A549 treated with RU486 at 1 μM for 4 hours (cell line): ENCODE measurements at places on chromosomes 11 and 22. TPM values are rescaled to one million over a fixed set of nuclear protein-coding genes. Genes with fewer than 3 reads are reported as not detected.

Gene CYP2D6
- total RNA-seq, result 0.13 to 0.69 TPM (median 0.54 TPM) in 5 replicates

Gene SLC15A3
- not detected in 5 replicates for total RNA-seq

Gene FLRT1
- total RNA-seq, result 0.05 to 0.07 TPM (median 0.06 TPM) in 3 of 5 replicates, not detected in the others

Gene STX5
- total RNA-seq, result 19.1 to 27.8 TPM (median 25.8 TPM) in 5 replicates

Gene NRGN
- 6.3 to 12.3 TPM (median 11.2 TPM) in 5 replicates for total RNA-seq

Gene CYB5R2
- total RNA-seq, result 4.3 to 5.3 TPM (median 4.9 TPM) in 5 replicates

Gene YPEL4
- total RNA-seq, result 0.32 to 0.39 TPM (median 0.34 TPM) in 5 replicates

Gene EHF
- total RNA-seq, result 0.20 to 0.67 TPM (median 0.53 TPM) in 5 replicates

Gene DGCR6L
- 29.0 to 45.2 TPM (median 42.3 TPM) in 5 replicates for total RNA-seq

Gene AMOTL1
- total RNA-seq, result 6.6 to 10.8 TPM (median 9.0 TPM) in 5 replicates

Gene CARS1
- 57.4 to 73.3 TPM (median 60.6 TPM) in 5 replicates for total RNA-seq

Gene GAL
- 12.6 to 22.8 TPM (median 19.1 TPM) in 5 replicates for total RNA-seq

Gene DGAT2
- total RNA-seq, result 1.7 to 3.2 TPM (median 2.3 TPM) in 5 replicates

Gene TRIOBP
- total RNA-seq, result 22.3 to 35.1 TPM (median 29.2 TPM) in 5 replicates

Gene CDC42BPG
- 0.95 to 1.9 TPM (median 1.5 TPM) in 5 replicates for total RNA-seq

Gene GRAP2
- total RNA-seq, result not detected in 5 replicates

Gene PVALB
- total RNA-seq, result not detected in 5 replicates

Gene C1QTNF4
- total RNA-seq, result 0.13 to 0.22 TPM in 2 of 5 replicates, not detected in the others

Gene DEUP1
- not detected in 5 replicates for total RNA-seq

Gene RGL4
- not detected in 5 replicates for total RNA-seq

Gene TYR
- not detected in 5 replicates for total RNA-seq

Gene GVQW3
- total RNA-seq, result 0.43 to 1.6 TPM (median 0.87 TPM) in 5 replicates

Gene MS4A6E
- total RNA-seq, result not detected in 5 replicates

Gene TRIM22
- total RNA-seq, result 0.39 to 1.9 TPM (median 0.85 TPM) in 5 replicates

Gene KCNJ1
- total RNA-seq, result not detected in 5 replicates

Gene LRRC4C
- total RNA-seq, result not detected in 5 replicates

Gene ABCG4
- total RNA-seq, result 0.18 to 0.37 TPM (median 0.21 TPM) in 5 replicates

Gene HSPB2
- not detected in 5 replicates for total RNA-seq

Gene P2RY2
- total RNA-seq, result 7.5 to 12.3 TPM (median 10.2 TPM) in 5 replicates

Gene CCDC81
- 0.09 to 0.43 TPM (median 0.29 TPM) in 5 replicates for total RNA-seq

Gene VPS37C
- total RNA-seq, result 16.1 to 20.5 TPM (median 18.6 TPM) in 5 replicates

Gene MPPED2
- not detected in 5 replicates for total RNA-seq

Gene NRIP3
- 0.83 to 1.4 TPM (median 0.98 TPM) in 5 replicates for total RNA-seq

Gene GRIA4
- total RNA-seq, result not detected in 5 replicates

Gene FAT3
- total RNA-seq, result 0.08 to 0.72 TPM (median 0.49 TPM) in 5 replicates

Gene DSCAML1
- total RNA-seq, result 0.13 to 0.31 TPM (median 0.22 TPM) in 5 replicates

Gene CUL5
- 4.0 to 9.8 TPM (median 9.2 TPM) in 5 replicates for total RNA-seq

Gene APLNR
- 0.03 to 0.13 TPM (median 0.09 TPM) in 4 of 5 replicates, not detected in the other for total RNA-seq

Gene VPREB1
- total RNA-seq, result not detected in 5 replicates

Gene PHLDA2
- total RNA-seq, result 98.6 to 158 TPM (median 143 TPM) in 5 replicates

Gene VPS26B
- 18.2 to 22.4 TPM (median 22.1 TPM) in 5 replicates for total RNA-seq

Gene TTLL1
- total RNA-seq, result 1.9 to 2.6 TPM (median 2.2 TPM) in 5 replicates

Gene P2RY6
- 5.9 to 13.3 TPM (median 10.8 TPM) in 5 replicates for total RNA-seq

Gene DERL3
- total RNA-seq, result 0.36 to 1.3 TPM (median 0.61 TPM) in 5 replicates
